ENCODE measurements at places on chromosomes 6 and 20.

GRCh38 chr20:47487175-47487917, 14.3 kb upstream of the NCOA3 start:
- DNase-seq = peak; percentile 51

GRCh38 chr6:157240059-157240959, 83.0 kb downstream of the TMEM242 start:
- no peak for DNase-seq

GRCh38 chr20:10603971-10604864, 69.6 kb downstream of the JAG1 start:
- no peak for DNase-seq

DNA sequence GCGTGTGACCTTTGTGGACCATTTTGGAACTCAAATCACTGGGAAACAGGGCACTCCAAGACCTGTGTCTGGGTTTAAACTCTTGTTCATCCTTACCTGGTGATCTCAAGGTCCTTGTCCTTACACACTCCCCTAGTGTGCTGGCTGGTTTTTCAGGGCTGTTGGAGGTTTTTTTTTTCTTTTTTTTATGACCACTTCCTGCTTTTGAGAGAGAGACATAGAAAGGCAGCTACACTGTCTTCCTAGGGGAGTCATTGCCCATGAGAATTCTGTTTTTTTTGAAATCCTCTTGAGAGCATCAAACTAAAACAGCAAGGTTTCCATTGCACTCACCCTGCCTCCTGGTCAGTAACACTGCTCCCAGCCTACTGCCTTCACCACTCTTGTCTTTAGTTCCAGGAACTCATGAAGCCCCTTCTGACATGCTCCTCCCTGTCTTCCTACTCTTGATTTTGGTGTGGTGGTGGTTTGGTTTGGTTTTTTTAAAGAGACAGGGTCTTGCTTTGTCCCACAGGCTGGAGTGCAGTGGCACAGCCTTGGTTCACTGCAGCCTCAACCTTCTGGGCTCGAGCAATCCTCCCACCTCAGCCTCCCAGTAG, 28.6 kb downstream of the PRPH2 start:
- no peak for DNase-seq

DNA sequence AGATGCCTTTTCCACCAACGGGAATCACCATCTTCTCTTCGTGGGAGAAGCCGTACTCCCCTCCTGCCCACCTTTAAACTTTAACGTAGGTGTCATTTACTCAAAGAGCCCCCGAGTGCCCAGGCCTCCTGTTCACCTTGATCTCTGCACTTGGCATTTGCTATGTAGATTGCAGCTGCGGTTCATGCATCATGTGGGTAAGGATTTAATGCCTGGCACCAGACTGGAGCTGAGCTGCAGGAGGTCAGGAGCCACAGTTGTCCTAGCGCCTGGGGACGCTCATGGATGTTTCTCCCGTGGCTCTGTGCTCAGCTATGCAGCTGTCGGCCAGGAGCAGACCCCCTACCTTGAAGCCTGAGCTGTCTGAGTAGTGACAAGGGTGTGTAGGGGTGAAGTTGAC, 133.7 kb downstream of the CDH4 start:
- DNase-seq = no peak

- DNase-seq = no peak
These were observed 236.6 kb downstream of the SLC24A3 start for GRCh38 chr20:19449051-19449450.

DNA sequence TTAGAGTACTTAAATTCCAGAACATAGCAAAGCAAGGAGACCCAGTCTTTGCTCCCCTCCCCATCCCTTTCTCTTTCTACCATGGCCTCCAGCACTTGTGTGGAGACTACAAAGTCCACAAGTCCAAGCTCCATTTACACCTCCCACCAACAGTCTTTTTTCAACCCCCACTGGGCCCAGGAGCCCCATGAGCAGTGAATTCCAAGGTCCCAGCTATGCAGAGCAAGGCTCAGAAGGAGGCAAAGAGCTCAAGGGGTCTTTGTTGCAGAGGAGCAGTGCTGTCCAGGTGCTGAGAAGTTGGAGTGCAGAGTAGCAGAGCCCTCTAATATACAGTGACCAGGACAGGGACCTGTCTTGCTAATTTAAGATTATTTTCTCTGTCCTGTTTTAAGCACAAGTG, 9.0 kb downstream of the PAK5 start:
- no peak for DNase-seq

GRCh38 chr20:4947817-4948559, 53.3 kb downstream of the SLC23A2 start:
- DNase-seq = no peak

GRCh38 chr6:4129446-4129845, 5.9 kb downstream of the ECI2 start:
- DNase-seq = no peak

- no peak for DNase-seq
These were observed 98.7 kb downstream of the SHLD1 start for GRCh38 chr20:5848711-5849505.

DNA sequence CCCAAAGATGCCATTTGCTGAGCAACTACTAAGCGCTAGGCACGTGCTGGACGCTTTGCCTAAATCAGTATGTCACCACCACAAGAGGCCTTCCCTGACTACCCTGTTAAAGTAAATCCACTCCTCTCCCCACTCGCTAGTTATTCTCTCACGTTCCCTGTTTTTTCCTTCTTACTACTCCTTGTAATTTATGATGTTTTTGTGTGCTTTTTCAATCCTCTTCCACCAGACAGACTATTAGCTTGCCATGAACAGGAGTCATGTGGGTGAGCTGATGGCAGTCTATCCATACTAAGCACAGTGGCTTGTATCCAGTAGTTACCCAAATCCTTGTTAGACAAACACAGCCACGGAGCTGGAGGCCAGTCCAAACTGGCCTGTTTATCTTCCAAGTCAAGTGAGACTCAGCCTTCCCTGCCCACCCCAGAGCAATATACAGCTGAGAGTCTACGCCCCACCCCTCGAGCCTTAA, 41.2 kb downstream of the C6orf132 start:
- no peak for DNase-seq

DNA sequence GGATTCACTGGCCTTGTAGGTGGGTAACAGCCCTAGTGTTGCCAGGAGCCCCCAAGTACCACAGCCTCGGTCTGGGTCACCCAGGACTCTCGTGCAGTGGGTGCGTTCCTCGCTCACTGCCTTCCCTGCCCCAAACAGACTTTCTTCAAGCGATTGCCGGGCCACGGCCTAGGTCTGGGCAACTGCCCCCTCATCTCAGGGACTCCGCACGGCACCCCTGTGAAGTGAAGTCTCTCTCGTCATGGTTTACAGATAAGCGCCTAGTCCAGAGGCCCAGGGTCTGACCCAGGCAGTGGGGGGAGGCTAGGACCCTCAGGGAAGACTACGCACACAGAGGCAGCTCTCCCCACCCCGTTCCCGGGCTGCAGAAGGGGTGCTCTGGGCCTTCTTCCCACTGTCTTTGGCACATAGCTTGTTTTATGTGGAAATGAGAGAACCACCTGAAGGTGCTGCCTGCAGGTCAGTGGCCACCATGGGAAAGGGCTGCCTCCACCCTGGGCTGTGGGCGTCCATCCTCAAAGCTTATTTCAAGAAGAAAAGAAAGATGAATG, 220.8 kb downstream of the ERMARD start:
- no peak for DNase-seq

DNA sequence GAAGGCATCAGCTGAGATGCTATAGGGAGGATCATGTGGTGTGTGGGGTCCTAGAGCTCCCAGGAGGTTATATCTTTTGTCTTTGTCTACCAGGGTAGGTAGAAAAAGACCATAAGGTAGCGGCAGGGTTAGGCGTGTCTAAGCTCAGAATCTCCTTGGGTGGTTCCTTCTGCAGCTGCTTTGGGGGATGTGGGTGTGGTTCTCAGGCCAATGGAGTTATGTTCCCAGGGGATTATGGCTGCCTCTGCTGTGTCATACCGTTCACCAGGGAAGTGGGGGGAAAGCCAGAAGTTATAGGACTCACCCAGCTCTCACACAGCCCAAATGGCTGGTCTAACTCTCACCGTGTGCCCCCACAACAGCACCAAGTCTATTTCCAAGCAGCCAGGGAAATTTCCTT, 107.4 kb upstream of the ADGRB3 start:
- no peak for DNase-seq

GRCh38 chr20:12166053-12166717, 248.5 kb downstream of the BTBD3 start:
- DNase-seq = no peak

DNA sequence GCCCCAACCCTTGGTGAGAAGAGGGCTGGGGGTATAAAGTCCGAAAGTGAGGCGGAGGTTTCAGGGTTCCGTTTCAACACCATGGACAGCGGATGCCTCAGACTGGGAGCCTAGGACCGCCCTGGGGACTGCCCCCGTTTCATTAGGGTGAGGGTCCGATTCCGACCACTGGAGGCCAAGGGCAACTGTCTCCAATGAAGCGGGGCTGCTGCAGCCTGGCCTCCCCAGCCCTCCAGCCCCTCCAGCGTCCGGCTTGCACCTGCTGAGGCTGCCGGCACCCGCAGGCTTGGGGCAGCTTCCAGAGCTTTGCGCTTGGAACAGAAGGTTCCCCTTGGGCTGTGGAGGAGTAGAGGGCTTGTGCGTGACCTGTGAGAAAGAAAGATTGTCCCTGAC, 39.9 kb downstream of the YTHDF1 start:
- DNase-seq = no peak

GRCh38 chr6:89581689-89582088, 56.9 kb downstream of the LYRM2 start:
- no peak for DNase-seq

DNA sequence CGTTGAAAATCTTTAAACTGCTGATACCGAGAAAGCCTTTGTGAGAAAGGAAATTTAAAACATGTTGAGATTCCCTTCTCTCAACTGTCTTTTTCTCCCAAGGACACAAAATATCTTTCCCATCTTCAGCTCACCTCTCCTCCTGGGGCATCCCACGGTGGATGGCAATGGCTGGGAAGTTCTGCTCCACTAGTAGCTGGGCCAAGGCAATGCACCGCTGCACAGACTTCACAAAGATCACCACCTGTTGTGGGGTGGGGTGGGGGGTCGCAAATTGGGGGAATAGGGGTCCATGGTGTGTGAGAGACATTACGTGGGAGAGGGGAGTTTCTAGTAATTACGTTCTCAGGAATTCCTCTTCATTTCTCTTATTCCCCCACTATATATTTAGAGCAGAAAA, 2.4 kb downstream of the MCCD1 start:
- no peak for DNase-seq

GRCh38 chr6:134103006-134103405, 50.6 kb upstream of the SLC2A12 start:
- no peak for DNase-seq

- DNase-seq = no peak
These were observed 7.9 kb upstream of the COL12A1 start for GRCh38 chr6:75213732-75214131.

DNA sequence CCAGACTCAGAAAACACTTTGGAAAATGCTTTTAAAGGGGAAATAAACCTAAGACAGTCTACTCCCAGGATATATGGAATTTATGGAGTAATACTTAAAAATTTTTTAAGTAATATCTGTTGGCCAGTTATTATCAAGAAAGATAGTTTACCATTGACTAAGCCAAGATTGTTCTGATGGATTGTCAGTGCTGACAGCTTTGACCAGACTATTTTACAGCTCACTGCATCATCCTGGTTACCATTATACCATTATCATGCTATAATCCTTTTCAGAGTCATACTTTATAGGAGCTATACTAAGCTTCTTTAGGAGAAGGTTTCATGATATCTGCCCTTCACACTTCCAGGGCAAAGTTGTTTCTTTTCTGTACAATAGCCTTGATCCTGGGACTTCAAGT, 16.5 kb downstream of the GTF2H5 start:
- DNase-seq = no peak

GRCh38 chr6:84785671-84786070, 21.3 kb upstream of the TBX18 start:
- no peak for DNase-seq
